ENCODE measurements at places on chromosomes 6 and 20.

DNA sequence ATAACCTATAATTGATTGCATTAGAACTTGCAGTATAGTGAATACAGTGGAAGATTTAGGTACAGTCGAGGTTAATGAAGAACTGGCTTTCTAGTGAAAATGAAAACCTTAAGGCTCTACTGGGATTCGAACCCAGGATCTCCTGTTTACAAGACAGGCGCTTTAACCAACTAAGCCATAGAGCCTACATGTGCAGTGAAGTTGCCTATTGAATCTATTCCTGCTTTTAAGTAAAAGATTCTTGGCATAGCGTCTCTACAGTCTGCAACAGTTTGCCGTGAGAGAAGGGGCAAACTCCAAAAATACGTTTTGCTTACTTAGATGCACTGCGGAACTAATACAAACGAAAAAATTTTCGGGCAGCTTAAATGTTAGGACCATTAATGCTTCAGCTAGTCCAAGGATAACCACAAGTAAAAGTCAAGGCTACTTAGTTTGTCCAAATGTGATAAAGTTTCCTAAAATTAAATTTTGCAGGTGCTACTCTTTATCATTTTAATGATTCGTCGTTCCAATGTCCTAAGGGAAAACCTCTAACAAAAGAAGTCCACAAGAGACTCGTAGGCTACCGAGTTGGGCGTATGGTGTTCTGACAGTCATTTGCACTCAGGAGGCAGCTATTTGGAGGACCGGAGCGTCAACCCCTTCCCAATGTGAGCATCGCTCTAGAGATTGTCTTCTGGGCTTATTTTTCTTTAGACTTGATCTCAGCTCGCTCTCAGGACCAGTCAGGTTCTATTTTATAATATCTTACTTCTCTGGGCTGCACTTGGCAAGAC lies 31.3 kb upstream of the ZSCAN23 start:
- DNase-seq: no peak

DNA sequence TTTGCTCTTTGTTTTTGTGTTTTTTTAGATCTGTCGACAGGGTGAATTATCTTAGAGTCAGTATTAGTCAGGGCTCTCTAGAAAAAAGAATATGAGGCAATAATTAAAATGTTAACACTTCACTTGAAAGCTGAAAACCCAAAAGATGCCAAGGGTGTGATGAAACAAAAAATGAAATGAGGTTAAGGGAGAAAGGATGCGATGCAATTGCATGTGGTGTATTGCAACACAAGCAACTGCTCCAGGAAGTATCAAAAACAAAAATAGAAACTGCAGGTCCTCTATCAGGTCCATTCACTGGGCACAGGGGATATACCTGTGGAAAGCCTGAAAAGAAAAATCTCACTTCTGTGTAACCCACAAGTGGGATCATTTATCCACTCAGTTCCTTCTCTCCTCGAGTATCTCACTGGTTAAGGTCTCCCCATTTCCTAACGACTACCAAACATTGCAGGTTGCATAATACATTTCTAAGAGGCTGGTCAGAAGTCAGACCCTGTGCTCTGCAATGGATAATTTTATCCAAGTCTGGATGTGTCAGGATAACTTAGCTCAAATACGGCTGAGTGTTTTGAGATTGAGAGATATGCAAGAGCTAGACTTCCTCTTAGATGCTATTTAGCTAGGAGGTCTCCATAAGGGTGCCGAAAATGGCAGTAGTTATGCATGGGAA lies 257.7 kb upstream of the GJE1 start:
- DNase-seq: no peak

GRCh38 chr20:37144856-37145404 lies 34.2 kb upstream of the RPN2 start:
- DNase-seq: no peak

DNA sequence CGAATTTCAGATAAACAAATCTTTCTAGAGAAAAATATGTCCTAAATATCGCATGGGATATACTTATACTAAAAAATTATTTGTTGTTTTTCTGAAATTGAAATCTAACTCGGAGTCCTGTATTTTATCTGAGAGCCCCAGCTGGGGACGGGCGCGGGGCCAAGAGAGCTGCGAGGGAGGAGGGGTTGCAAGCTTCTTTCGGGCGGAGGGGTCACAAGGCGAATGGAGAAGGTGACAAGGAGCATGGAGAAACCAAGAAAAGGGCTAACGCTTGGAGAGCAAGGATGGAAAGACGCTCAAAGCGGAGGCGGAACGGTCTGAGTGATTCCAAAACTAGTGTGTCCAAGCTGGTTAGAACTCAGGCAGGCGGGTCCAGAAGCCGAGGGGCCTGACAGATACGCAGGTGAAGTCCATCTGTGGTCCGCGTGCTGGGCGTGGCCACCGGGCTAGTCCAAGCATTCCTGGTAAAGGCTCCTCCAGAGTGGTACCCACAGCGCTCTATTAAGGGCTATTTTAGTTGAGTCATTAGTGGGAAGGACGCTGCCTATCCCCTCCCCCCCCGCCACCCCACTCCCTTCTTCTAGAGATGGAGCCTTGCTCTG lies 41.5 kb upstream of the ZNFX1 start:
- DNase-seq: no peak

DNA sequence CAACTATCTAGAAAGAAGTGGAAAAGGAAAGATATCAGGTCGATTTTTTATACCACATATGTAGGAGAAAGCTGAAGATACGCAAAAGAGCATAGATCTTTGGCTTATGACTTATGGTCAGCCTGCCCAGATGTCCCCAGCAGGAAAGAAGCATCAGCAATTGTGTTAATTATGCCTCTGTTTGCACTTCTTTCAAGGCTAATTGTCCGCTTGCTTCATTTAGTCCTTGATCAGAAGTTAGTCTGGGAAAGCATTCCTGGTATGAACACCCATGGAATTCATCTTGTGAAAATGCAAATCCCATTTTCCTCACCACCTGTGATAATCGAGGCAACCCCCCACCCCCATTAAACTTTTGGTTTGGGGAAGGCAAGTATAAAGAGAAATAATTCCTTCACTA lies 62.8 kb downstream of the ATP9A start:
- no peak for DNase-seq

GRCh38 chr6:53598265-53598907 lies 53.5 kb upstream of the GCLC start:
- DNase-seq: no peak

- DNase-seq: no peak
Observed at GRCh38 chr6:143515766-143516355, 4.3 kb upstream of the FUCA2 start.

DNA sequence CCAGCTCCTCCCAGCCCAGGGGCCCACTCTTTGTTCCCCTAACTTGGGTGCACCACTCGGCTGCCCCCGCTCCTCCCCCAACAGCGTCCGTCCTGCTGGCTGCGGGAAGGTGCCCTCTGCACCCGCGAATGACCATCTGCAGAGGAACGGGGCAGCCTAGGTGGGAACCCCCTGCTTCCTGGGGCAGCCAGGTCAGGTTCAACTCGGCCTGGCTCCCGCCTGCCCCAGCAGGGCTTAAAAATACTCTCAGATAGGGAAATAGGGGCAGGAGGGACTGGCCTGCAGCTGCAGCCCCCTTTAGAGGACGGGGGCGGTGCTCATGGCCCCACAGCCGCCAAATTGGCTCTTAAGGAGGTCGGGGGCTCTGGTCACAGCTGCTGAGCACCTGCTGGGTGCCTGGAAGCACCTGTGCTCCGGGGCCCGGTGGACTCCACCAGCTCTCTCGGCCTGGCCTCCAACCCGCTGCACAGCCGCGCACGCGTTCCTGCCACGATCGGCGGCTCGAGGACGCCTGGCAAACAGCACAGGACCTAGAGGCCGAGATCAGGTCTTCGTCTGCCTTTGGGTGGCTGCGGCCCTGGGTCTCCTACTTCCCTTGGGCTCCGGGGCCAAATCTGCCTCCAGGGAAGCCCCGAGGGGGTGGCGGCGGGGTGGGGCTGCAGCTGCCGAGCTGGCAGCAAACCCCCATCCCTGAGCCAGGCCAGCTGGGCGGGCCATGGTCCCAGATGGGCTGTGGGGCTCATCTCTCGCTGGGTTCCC lies 700 bp upstream of the LAMA5 start:
- no peak for DNase-seq

- no peak for DNase-seq
Observed at GRCh38 chr20:53786071-53786444, 192.4 kb upstream of the ZNF217 start.

DNA sequence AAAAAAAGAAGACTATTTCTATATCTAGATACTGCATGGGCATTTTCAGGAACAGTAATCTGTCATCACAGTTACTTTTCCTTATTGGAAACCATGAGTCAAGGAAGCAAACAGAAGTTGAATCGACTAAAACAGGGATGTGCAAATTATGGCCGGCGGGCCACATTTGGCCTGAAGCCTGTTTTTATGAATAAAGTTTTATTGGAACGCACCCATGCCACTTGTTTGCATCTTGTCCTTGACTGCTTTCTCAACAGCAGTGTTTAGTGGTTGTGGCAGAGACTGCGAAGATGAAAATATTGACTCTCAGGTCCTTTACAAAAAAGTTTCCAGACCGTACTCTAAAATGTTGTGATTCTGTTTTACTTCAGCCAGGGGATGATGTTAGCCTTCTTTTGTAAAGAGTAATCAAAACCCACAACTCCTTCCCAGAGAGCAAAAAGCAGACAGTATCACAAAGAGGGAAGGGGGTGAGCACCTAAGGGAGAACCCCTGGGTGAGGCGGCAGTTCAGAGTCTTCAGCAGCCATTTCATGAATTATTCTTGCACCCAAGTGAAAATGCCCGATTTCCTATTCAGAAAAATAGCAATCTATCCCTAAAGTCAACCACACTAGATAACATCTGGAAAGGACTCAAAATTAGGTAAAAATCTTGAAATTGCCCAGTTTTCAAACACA lies 190.4 kb downstream of the MYLK4 start:
- no peak for DNase-seq

DNA sequence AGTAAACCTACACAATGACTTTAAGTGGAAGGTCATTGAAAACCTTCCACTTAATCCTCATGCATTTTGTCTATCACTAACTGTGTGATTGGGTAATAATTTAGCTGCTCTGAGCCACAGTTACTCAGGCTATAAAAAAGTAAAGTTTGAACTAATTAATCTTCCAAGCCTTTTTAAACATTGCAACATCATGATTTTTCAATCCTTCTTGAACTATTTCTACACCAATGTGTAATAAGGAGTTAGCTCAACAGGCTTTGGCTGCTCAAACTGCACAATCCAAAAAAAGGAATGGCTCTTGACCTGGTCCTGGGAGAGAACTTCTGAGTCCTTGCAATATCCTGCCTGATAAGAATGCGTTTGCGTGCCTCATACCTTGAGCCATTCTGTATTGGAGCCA lies 34.8 kb upstream of the FILIP1 start:
- DNase-seq: no peak

GRCh38 chr6:14799928-14800327 lies 445.9 kb upstream of the JARID2 start:
- no peak for DNase-seq

GRCh38 chr6:36729161-36729524 lies 31.5 kb downstream of the RAB44 start:
- no peak for DNase-seq

- no peak for DNase-seq
Observed at GRCh38 chr6:4316867-4317400, 181.6 kb upstream of the ECI2 start.

DNA sequence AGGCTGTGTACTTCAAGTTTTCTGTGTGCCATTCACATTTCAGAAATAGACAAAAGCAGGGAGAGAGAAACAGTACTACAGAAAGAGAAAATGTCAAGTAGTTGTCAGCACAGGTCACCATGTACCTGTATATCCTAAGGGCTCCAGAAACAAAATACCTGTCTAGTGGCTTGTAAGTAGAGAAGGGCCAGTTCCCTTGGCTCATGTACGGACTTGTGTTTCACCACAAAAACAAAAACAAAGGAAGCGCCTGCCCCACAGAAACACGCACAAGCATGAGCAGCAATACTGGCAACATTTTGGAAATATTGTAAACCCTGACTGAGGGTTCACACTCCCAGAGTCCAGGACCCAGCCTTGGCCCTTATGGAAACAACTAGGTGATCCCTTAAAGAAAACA lies 44.3 kb downstream of the CNKSR3 start:
- DNase-seq: no peak

DNA sequence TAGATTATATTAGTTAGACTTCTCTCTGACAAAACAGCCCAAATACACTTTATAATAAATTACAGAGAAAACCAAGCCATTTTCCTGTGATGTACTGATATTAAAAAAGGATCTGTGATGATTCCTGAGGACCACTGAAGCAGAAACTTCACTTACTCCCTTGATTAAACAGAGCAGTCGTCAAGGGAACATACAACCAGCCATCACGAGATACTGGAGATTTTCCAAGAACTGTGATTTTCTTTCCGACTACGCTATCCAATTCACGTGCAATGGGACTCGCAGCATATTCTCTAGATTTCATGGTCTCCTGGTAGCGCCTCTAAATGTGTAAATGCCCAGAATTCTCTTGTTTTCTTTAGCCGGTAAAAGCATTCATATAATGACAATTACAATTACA lies 377.4 kb downstream of the PHF3 start:
- DNase-seq: no peak

- DNase-seq: no peak
Observed at GRCh38 chr6:31042806-31043205, 32.5 kb downstream of the MUC22 start.

DNA sequence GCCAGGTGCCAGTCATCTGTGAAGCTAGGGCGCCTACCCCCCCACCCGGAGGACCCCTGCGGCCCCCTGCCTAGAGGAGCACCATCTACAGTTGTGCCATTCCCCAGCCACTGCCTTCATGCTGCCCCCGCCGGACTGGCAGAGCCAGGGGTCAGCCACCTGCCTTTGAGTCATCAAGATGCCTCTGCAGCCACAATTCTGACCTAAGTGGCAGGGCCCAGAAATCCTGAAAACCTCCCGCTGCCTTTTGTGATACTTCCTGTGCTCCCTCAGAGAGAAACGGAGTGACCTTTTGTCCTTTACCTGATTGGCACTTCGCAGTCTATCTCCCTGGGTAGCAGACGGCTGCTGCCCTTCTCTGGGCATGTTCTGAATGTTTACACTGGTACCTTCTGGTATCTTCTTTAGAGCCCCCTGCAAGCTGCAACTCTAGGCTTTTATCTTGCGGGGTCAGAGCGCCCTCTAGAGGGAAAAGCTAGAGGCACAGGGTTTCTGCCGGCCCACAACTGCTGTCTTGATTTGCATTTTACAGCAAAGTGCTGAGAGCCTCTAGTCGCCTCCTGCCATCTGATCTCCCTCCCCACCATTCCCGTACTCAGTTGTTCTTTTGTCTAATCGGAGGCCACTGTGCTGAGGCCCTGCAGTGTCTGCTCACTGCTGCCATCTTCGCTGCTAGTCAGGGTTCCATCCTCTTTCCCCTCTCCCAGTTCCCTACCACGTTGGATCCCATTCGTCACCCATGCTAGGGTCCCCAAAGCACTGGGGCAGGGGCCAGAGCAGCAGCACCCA lies 26.9 kb downstream of the SPATA2 start:
- DNase-seq: peak; percentile 27

DNA sequence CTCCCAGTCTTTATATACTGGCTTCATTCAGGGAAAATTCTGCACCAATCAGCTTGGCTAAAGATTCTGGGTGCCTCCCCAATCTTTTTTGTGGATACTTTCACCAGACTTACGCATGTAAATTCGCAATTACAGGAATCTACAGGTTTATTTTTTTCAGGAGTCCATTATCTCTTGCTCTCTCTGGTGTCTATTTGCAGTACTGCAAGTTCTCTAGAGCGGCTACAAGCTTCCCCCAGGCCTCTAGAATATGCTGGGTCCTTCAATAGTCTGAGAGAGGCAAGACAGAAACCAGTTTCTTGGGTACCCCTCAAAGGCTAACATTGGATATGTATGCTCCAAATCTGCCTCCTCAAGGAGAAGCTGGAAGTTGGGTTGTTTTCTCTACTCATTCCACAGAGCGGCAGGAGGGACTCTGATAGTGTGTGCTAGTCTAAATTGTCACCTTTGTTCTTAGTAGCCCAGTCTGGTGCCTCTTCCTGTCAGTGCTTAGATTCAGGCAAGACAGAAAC lies 58.5 kb downstream of the SUN5 start:
- DNase-seq: no peak
